ENCODE measurements at places on chromosomes 2 and 18.
A peak's percentile ranks its signal among the peaks of the same experiment; 100 is the strongest.

GRCh38 chr2:209638346-209638745 lies 133.3 kb upstream of the UNC80 start:
- DNase-seq = no peak

GRCh38 chr18:2425426-2426317 lies 145.6 kb downstream of the METTL4 start:
- no peak for DNase-seq

DNA sequence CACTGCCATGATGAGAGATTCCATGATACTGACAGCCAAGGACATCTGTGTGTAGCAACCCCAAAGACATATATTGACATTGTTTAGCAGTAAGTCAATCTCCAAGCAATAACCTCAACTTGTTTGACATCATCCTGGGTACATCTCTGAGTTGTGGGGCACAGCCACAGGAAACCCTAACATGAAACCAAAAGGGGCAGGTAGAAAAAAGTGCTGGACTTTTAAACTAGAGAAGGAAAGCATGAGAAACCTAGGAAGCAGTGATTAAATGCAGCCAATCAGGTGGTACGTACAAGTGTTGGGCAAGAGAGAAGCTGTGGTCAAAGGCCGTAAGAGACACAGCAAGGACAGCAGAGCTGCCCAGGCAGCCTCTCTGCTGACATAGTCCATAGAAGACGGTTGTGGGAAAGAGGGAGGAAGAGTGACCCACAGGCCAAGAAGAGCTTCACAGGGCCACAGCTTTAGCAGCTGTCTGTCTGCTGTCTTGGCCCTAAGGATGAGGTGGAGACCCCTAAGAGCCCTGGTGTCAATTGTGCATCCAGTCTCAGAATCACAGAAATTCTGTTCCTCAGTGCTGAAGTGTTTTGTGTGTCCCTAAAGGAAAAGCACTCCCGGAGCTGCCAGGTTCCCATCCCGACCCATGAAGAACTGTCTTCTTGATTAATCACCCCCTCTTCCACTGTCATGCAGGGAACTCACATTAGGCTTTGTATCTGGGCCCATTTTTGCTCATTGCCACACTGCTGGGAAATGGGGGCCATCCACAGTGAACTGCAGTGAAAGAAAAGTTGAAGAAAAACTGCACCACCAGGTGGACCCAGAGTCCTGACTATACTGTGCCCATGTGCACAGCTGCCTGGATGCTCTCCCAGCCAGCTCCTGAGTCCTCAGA lies 25.4 kb upstream of the CHN1 start:
- peak; percentile 24 for DNase-seq

GRCh38 chr18:54824761-54825160 lies 3.5 kb upstream of the RAB27B start:
- no peak for DNase-seq

DNA sequence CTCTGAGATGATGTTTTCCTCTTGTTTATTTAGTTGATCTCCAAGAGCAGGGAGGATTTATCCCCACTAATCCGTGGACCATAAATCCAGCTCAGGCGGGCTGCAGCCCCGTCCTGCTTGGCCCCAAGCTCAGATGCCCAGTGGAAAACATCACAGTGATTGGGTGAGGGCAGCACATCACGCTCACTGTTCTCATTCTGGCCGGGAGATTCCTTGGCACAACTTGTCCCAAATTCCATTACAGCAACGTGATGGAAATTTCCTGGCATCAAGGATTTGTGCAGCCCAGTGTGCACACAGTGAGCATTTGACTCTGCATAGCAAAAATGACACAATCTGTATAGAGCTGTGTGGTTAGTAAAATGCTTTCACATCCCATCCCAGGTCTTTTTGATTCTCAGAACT lies 96.8 kb downstream of the VAPA start:
- DNase-seq = no peak

DNA sequence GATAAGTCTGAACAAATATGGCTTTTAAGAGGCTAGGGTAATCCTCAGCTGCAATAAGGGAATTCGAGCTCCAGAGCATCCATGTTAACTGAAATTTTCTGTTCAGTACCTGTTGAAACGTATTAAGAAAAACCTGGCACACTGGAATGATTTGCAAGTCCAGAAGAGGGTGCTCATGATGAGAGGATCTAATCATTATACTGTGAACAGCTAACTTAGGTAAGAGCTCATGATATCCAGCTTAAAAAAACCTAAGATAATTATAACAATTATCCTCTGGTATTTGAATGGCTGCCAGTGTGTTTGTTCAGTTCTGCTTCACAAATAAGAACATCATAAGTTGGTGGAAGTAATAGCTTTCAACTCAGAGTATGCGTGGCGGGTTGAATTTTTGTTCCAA lies 1118.3 kb upstream of the DDX18 start:
- DNase-seq = no peak

- DNase-seq = no peak
These were observed 255.3 kb downstream of the ZNF385B start for GRCh38 chr2:179606141-179606540.
